H1 (cell line): ENCODE measurements at places on chromosomes 7 and 10. TPM values are rescaled to one million over a fixed set of nuclear protein-coding genes. Genes with fewer than 3 reads are reported as not detected.

TMEM184A gene
- total RNA-seq: 1.5 and 1.8 TPM in 2 replicates

UNCX gene
- not detected in 2 replicates for total RNA-seq

KIAA1549 gene
- total RNA-seq: 17.3 and 17.6 TPM in 2 replicates

ANKRD2 gene
- total RNA-seq: not detected in 2 replicates

ANKRD7 gene
- total RNA-seq: not detected in 2 replicates

ADRB1 gene
- 0.17 and 0.48 TPM in 2 replicates for total RNA-seq

WDR86 gene
- total RNA-seq: 14.9 and 15.8 TPM in 2 replicates
